PC-9 (cell line): ENCODE measurements at places on chromosomes 2 and 18. TPM values are rescaled to one million over a fixed set of nuclear protein-coding genes. Genes with fewer than 3 reads are reported as not detected.

- DNase-seq = no peak
Observed at GRCh38 chr18:1383465-1383864, 478.8 kb downstream of the ADCYAP1 start.

- peak; percentile 56 for DNase-seq
Observed at GRCh38 chr2:112712903-112713584, 7.8 kb upstream of the NT5DC4 start.

GRCh38 chr2:25790074-25790790, 88.1 kb downstream of the ASXL2 start:
- DNase-seq = no peak

DNA sequence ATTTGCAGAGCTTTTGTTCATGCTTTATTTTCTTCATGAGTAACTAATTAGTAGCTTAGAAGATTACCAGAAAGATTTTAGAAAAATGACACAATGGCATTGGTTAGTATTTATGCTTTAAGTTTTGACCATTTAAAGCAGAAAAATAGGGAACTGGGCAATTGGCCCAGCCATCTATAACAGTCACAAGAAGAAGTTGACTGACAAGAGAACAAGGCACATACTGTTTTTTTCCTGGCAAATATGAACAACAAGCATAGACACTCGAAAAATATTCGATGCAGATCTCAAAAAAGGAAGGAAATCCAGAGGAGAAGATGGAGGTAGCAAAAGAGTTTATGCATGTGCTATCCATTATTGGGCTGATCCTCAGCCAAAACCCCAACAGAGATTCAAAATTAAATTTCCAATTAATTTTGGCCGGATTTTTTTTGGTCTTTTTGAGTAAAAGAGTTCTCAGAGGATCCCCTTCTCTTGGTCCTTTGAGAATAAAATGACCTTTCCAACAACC, 200.8 kb upstream of the SLC35G4 start:
- no peak for DNase-seq

The TMEM178A gene
- 2.8 and 2.9 TPM in 2 replicates for total RNA-seq
